Vagina (tissue), 2 donors: ENCODE measurements at places on chromosomes 7 and 10. TPM values are rescaled to one million over a fixed set of nuclear protein-coding genes. Genes with fewer than 3 reads are reported as not detected.

- DNase-seq: no peak
Measured at GRCh38 chr7:114084472-114085312, 165.9 kb upstream of the PPP1R3A start.

- no peak for DNase-seq
Measured at GRCh38 chr7:26388256-26388655, 96.6 kb downstream of the SNX10 start.

- DNase-seq: no peak
Measured at GRCh38 chr7:98870807-98871491, 1.1 kb upstream of the TMEM130 start.

DNA sequence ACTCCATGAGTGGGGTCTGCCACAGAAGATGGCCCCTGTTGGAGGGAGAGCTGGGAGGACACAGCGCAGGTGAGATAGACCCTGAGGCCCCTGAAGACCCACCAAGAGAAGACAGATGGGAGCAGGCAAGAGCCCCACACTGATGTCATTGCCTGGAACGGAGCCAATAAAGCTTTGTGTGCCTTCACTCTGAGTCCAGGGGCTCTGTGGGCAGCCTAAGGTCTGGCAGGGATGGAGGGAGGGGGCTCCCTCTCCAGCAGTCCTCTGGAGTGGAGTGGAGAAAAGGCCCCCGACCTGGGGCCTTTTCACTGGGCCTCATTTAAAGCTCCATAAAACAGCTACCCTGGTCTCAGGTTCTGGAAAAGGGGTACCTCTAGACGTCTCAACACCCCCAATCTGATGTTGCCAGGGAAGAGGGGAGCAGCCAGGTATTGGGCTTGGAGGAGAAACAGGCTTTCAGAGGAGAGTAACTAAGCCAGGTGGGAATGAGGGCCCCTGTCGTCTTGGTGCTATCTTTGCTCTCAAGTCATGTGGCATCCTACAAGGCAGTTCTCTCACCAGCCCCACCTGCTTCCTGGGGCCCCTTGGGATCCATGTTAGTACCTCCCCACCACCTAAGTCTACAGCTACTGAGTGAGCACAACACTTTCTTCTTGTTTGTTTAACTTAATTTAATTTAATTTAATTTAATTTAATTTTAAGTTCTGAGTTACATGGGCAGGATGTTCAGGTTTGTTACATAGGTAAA, 1.4 kb downstream of the C10orf62 start:
- no peak for DNase-seq

The SPRN gene
- total RNA-seq: not detected

The EEPD1 gene
- total RNA-seq: 9.8 TPM
